Smooth muscle cell of the brain vasculature (primary cell): ENCODE measurements at places on chromosomes 12 and 14.

- no peak for DNase-seq
Observed at GRCh38 chr14:33444136-33444535, 505.5 kb downstream of the NPAS3 start.

- DNase-seq: no peak
Observed at GRCh38 chr12:110073049-110073831, 24.9 kb upstream of the C12orf76 start.

DNA sequence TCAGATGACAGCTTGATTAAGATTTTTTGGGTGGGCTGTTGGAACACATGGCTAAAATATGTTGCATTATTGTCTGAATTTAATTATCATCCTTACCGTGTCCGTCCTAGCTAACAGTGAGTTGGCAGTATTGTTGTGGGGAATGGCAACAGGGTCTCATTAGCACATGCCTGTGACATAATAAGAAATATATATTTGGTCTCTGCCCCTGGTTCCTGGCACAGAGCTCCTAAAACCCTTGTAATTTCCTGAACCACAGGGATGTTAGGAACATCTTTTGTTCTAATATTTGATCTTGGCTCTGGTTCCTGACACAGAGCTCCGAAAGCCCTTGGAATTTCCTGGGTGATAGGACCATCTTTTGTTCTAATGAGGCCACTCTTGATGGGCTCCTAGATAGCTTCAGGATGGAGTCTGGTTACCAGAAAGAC lies 76.0 kb downstream of the SYNE2 start:
- DNase-seq: no peak

DNA sequence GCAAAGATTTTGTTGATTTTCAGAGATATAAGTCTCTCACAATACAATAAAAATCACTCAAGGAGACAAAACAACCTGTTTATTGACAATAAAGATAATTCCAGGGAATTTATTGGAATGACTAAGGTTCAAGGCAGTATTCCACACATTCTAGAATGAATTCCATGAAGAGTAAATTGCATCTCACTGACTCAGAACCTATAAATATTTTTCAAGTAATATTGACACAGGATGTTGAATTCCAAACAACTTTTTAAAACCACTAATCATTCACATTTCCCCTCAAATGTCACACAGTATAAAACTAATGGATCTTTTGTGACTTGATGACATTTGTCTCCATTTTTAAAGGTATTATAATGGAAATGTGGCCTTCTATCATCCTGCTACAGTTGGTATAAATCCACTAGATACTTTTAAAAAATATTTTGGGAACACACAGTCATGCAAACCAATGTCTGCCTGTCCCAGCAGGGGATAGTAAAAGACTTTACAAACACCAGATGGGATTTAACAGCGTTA lies 42.1 kb upstream of the LGR5 start:
- DNase-seq: no peak

GRCh38 chr14:104076743-104077142 lies 8.8 kb upstream of the ASPG start:
- no peak for DNase-seq

- DNase-seq: no peak
Observed at GRCh38 chr12:22573181-22573580, 28.8 kb upstream of the C2CD5 start.

GRCh38 chr14:96752594-96752993 lies 44.6 kb upstream of the VRK1 start:
- DNase-seq: no peak

DNA sequence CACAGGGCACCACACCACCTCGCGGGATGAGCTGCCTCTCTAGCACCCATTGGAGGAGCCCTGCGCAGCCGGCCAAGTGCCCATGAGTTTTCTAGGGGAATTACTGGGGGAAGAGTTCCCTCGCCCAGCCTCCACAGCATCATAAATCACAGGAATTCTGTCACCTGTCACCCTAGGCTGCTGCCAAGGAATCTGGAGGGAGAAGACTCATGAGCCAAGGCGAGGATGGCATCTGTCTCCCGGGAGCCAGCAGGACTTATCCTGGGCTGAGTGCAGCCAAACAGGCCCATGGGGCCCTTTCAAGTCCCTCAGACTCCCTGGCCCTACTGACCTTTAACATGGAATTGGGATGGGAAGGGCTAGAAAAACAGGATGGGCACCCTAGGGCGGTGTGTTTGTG lies 7.8 kb upstream of the OTUB2 start:
- DNase-seq: no peak

DNA sequence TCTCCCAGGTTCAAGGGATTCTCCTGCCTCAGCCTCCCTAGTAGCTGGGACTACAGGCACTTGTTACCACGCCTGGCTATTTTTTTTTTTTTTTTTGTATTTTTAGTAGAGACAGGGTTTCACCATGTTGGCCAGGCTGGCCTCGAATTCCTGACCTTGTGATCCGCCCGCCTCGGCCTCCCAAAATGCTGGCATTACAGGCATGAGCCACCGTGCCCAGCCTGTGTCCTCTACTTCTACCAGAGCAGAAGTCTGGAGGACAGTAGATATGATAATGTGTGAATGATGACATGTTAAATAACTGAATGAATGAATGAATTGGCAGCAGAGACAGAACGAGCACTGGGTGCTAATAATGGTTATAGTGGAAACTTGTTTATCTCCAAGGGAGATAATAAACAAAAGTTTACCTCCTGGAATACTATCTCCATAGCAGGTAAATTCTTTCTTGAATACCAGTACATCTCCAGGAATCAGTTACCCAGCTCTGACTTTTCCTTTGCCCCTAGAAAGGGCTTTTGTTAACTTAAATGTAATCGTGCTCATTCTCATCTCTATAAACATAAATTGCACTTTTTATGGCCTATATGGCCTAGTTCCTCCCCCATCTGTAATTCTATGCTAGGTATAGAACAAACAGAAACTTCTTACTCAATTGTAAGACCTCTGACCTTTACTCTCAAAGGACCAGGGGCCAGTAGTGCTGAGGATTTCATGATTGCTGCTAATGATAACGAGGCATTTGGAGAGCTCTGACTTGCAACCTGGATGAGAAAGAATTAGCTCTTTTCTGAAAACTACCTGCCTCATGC lies 7.2 kb upstream of the LGALS3 start:
- no peak for DNase-seq

DNA sequence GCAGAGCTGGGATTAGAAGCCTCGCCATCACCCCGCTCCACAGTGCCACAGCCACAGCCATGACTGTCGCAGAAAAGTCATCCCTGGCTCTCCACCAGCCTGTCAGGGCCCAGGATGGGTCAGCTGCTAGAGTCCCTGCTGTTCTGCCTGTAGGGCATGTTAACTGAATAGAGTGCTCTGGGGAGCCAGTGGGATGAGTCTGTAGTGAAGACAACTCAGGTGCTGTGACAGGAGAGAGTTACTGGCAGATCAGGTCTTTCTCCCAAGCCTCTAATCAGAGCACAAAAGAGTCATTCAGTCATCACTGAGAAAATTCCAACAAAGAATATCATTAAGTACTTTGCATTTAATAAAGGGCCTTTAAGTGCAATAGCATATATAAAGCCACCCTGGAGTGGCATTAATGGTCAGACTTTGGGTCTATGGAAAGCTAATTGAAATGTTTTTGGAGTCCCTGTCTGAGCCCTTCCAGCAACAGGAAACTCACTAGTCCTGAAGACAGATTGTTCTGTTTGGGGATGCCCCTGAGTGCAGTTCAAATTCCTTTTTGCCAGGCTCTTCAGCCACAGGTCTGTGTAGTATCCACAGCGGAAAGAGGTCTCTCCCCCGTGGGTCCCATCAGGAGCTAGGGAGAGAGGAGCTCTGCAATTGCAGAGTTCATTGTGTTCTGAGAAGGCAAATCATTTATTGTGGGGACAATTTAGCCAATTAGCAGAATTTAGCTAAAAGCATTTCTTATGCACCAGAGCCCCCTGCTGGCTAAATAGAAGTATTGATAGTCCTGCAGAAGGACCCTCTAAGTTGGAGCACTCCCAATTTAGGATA lies 45.2 kb upstream of the C14orf132 start:
- DNase-seq: peak; percentile 24

DNA sequence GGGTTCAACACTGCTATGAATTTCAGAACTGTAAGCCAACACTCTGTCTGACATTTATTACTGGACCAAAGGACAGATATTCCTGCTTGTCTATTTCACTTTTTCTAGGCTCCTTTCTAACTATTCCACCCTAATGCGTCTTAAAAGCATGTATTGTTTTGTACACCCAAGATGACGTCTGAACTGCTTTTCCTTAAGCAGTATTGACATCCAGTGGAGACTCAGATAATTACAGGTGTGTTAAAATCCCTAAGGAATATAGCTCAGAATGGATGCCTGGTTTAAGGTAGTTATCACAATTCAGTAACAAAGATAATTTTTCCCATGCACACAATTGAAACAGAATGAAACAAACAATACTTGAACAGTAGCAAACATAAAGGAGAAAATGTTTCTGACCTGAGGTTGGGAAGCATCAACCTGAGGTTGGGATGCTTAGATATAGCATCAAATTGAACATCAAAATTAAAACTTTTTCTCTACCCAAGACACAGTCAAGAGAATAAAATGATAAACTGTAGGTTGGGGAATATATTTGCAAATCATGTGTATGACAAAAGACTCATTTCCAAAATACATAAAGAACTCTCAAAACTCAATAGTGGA lies 93.7 kb upstream of the PTPRR start:
- DNase-seq: no peak

GRCh38 chr12:57110104-57111030 lies 795 bp downstream of the STAT6 start:
- no peak for DNase-seq

DNA sequence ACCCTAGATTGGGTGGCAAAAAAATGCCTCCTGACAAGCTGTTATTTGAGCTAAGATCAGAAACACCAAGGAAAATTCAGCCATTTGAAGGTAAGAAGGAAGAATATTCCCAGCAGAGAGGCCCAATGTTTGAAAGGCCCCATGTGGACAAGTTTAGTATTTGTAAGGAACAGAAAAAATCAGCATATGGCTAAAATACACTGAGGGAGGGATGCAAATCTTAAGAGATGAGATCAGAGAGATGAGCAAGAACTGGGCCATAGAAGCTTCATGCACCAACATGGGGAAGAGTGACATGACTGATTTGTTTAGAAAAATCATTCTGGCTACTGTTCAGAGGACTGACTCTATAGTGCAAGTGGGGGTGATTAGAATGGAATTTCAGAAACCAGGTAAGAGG lies 496.8 kb upstream of the SOX5 start:
- no peak for DNase-seq

DNA sequence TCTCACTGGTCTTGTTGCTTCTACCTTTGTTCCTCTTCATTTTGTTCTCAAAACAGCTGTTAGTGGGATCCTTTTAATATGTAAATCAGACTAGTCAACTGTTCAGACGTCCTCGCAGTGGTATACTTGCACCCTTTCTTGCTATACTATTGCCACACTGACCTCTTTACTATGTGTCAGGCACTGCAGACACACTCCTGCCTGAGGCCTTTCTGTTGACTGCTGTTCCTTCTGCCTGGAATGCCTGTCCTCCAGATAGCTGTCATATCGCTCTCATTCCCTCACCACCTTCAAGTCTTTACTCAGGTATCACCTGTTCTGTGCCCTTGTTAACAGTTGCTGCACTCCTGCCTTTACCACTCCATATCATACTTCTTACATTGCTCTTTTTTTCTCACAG lies 90.0 kb upstream of the TMEM263 start:
- DNase-seq: no peak

GRCh38 chr14:100111931-100112704 lies 46.9 kb downstream of the EVL start:
- no peak for DNase-seq

- DNase-seq: no peak
Observed at GRCh38 chr12:8038659-8039114, 6.2 kb downstream of the FOXJ2 start.

GRCh38 chr12:49342066-49342913 lies 4.4 kb upstream of the DNAJC22 start:
- no peak for DNase-seq

DNA sequence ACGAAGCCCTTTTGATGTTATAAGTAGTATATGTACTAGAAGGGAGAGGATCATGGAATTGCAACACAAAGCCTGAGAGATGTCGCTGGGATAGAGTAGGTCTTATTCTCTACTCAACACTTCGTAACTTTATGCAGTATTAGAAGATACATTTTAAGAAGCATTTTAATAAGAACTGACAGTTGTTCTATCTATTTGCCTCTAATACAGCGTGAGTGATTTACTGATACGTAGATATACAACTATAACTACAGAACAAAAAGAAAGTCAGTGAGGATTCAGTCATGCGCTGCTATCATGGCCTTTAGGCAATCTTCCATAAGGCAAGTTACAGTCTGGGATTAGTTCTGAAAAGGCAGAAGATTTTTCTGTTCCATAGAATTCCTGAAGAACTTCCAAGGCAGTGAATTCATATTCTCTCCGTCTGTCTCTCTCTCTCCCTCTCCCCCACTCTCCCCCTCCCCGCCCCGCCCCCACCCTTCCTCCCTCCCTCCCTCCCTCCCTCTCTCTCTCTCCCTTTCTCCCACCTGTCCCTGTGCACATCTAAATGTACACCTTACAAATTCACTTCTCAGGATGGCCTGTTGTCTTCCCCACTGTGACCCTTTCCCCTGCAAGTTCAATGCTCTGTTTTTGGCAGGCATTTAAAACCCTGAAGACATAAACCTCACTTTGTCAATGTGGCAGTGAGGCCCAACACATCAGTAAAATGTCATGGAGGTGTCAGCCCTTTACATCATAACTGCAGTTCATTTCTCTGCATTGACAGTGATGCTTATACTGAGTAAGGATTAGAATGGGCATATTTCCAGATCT lies 470.6 kb downstream of the EGLN3 start:
- no peak for DNase-seq

- DNase-seq: no peak
Observed at GRCh38 chr12:60240891-60241290, 645.1 kb downstream of the SLC16A7 start.

- DNase-seq: no peak
Observed at GRCh38 chr12:54329759-54330158, 4.8 kb downstream of the COPZ1 start.

- no peak for DNase-seq
Observed at GRCh38 chr12:107311682-107312081, 218.3 kb upstream of the CRY1 start.

DNA sequence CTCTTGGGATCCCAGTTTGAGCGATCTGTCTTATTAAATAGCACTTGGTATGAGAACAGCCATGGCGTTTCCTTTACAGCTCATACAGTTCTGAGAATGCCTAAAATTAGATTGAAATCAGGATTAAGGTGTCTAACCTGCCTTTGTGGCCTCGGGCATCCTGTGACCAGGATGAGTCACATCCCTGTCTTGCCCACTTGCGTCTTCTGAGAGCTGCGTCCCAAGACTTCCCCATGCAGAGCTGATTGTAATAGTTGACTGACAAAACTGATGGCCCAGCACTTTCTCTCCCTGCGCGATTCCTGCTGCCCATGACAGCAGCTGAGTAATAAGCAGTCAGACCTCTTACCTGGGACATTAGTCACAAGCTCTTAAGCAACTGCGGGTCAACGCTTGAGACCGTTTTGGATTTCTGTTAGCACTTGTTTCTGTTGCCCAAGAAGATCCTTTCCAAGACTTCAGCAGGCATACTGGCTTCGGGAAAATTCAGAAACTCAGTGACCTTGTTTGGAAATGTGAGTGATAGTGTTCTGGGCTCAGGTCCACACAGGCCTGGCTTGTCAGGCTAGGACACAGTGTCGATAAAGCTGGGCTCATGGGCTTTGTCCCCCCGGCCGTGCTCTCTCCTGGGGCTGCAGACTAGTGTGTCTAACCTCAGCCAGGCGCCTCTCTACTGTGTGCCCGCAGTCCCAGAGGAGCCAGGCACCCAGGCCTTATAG lies 169.9 kb upstream of the HIF1A start:
- no peak for DNase-seq
